ENCODE measurements at places on chromosomes 5 and 9.

- no peak for DNase-seq
Measured at GRCh38 chr5:490116-491106, 33.8 kb downstream of the SLC9A3 start.

DNA sequence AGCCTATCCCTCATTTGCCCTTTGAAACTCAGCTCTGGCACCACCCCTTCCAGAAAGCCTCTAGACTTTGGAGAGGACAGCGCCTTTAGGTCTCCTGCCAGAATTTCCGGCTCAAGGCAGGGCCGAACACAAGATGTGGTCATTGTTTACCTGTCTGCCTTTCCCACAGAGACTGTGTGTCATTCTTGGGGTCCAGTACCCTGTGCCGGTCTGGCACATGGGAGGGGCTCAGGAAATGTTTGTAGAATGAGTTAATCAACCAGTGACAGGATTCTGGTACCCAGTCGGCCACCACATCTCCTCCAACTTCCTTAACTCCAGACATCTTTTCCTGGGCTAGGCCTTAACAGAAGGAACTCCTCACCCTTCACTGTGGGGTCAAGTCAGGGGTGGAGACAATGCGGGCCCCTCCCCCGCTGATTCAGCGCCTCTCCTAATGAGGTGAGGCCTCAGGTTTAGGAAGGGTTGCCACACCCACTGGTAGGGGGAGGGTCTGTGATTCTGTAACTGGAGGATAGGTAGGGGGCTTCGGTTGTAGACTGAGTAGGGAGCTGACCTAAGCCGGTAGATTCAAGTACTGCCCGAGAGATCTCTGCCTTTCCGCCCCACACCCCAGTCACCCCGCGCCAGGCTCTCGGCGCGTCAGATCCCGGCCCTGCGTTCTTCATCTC lies 29.3 kb downstream of the PCDH1 start:
- no peak for DNase-seq

GRCh38 chr5:128669803-128670202 lies 131.8 kb upstream of the FBN2 start:
- DNase-seq, result no peak

DNA sequence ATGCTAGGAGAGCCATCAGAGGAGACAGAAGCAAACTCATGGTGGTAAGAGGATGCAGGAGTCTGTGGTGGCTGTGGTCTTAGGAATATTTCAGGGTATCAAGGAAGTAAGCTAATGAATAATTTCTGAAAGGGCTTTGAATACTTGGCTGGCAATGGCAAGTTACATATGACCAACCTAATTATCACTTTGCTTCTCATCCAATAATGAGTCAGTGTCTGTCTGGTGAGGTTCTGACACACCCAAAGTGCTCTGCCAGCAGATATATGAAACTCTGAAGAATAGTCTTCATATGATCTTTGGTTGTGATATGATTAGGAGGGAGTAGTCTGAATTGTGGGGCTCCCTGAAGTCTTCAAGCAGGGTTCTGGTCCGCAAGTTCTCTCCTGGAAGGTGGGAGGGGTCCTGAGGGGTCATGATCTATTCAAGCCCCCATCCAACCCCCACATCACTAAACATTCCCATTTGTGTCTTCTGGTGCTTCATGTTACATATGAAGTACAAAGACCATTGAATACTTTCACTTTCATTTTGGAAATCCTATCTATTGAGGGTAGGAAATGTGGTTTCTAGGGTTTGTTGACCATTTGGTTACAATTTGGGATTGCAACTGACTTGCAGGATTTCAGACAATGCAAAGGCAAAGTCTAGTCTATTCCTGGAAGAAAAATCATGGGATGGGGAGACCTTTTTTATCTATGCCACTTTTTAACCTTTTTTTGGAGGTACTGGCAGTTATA lies 199.9 kb upstream of the CDKN2B start:
- no peak for DNase-seq

- no peak for DNase-seq
Measured at GRCh38 chr5:68504306-68504705, 288.8 kb downstream of the PIK3R1 start.

DNA sequence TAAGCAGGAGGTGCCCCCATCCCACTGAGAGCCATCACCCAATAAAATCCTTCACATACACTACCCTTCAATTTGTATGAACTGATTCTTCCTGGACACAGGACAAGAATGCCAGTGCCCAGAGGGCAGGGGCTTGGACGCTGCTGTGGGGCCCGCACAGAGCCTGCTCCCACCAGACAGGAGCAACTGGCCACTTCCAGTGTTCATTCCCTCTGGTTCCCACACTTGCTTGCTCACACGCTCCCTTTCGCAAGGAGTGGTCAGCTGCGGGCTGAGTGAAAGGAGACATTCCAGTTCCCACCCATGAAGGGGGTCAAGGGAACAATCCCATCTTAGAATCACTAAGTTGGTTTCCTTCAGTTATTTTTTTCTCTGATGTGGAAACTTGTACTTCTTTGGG lies 314.5 kb upstream of the ACO1 start:
- DNase-seq, result no peak

DNA sequence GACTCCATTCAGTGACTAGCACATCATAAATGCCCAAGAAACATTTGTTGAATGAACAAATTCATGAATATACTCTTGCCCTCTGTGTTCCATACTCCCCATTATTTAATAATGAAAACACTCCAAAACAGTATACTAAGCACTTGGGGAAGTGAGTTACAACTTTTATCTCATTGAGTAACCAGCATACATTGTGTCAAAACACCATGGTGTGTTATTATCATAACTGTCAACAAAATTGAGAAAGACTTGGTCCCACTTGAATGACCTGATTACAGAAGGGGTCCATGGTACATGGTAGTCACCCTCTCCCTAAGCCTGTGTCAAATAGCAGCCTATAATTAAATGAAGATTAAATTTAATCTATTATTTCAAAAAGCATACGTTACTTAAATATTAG lies 16.2 kb downstream of the ANKH start:
- no peak for DNase-seq

Data from HL-60 (cell line).